Right renal cortex interstitium (tissue), 3 donors: ENCODE measurements at places on chromosomes 12 and 14. TPM values are rescaled to one million over a fixed set of nuclear protein-coding genes. Genes with fewer than 3 reads are reported as not detected.

- no peak for DNase-seq
These were observed 2.3 kb downstream of the CDKN1B start for GRCh38 chr12:12719496-12719895.

Gene CLEC2A
- not detected for polyA plus RNA-seq

DNA sequence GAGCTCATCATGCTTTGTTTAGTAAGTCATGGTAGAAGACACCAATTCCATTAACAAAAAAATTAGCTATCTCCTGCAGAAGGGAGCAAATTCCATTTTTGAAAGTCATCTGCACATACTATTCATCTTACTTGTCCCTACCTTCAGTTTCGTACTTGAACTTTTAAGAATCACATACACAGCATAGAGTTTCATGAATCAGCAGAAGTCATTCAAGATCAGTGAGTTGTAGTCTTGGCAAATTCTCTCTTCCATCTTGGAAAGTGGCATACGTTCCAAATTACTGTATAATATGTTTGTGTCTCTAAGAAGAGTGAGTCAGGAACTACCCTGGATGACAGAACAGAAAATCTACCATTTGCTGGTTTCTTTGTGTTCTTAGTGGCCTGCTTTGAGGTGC lies 14.1 kb downstream of the VRK1 start:
- no peak for DNase-seq

- peak; percentile 17 for DNase-seq
These were observed 333.9 kb upstream of the CCDC196 start for GRCh38 chr14:66152302-66152701.

GRCh38 chr14:60720962-60721325 lies 3.2 kb downstream of the SIX4 start:
- DNase-seq, result no peak

DNA sequence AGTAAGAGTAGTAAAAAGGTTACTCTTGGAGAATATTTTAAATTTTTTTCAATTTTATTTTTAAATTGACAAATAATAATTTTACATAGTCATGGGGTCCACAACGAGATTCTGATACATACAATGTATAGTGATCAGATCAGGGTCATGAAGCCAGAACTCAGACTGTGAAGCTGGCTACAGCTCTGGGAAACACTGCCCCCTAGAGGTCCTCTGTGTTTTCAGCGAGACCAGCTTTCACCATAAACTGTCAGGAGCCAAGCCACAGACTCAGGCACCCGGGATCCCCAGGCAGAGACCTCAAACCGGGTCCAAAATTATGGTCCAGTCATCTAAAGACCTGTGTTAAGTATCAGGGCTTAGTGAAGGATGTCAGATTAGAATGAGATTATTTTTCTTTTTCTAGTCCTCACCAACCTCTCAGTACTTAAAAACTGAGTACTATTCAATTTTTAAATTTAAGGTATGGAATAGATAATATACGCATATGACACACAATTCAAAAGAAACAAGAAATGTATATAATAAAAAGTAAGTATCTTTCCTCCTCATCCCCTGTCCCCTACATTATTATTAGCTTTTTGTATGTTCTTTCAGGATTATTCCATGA lies 397.1 kb downstream of the MDGA2 start:
- DNase-seq, result no peak

GRCh38 chr12:100956311-100956852 lies 161.8 kb downstream of the ANO4 start:
- no peak for DNase-seq

DNA sequence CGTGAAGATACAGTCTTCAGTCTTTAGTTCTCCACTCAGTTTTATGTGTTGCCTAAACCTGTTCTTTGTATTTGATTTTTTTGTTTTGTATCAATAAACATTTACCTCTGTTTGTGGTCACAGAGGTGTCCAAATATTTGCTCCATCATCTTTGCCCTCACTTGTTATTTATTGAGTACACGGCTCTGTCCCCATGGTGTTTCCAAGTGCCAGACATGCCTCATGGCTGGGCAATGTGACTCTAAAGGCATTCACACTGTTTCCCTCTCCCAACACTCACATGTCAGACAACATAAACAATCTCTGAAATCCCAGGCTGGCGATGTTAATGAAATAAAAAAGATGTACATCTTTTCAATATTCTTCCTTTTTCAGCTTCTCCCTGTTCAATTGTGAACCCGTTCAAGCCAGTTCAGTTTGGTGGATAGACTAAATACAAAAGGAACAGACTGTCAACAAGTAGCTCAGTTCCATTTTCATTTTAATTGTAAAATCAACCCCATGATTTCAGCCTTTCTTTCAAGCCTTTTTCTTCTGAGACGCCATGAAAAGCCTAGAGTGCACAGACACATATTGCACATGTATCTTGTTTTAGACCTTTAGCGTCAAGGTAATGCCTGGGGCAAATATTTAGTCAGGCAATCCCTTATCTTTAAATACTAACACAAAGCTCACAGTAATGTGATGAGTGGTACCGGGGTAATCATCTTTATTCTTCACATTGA lies 680.7 kb downstream of the GALC start:
- no peak for DNase-seq

Gene ZNF605
- 25.8 TPM for polyA plus RNA-seq

DNA sequence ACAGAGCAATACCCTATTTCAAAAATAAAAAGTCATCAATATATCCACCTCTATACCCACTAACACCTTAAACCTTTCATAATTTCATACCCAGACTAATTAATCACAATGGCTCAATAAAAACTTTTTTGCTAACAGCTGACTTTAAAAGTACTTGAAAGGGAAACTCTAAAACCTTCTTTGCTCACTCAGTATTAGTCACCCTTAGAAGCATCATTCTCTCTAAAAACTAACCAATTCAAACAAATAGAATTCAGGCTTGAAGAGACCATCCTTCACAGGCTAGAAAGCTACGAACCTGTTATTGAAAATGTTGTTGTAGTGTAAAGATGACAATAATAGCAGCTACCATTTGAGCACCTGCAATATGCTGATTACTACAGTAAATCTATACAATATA lies 37.2 kb downstream of the HECTD1 start:
- no peak for DNase-seq

DNA sequence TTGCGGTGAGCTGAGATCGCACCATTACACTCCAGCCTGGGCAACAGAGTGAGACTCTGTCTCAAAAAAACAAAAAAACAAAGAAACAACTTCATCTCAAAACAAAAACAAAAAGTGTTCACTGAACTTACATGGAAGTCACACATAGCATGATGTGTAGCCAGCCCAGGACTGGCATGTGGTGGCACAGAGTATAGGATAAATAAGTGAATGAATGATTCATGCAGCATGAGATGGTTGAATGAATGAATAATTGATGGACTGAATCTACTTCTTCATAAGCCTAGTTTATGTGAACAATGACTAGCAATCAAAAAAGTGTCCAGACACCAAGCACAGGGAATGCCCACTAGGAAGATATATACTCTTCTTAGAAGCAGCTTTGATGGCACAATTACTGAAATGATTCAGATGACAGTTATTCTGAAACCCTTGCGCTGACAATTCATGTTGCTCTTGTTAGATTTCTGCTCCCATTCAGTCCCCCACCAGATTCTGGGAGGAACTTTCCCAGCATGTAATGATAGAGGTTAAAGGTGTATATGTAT lies 31.6 kb upstream of the SERPINA6 start:
- DNase-seq, result no peak

Gene DHRS2
- polyA plus RNA-seq, result 55.2 TPM

Gene PTHLH
- polyA plus RNA-seq, result 0.83 TPM

DNA sequence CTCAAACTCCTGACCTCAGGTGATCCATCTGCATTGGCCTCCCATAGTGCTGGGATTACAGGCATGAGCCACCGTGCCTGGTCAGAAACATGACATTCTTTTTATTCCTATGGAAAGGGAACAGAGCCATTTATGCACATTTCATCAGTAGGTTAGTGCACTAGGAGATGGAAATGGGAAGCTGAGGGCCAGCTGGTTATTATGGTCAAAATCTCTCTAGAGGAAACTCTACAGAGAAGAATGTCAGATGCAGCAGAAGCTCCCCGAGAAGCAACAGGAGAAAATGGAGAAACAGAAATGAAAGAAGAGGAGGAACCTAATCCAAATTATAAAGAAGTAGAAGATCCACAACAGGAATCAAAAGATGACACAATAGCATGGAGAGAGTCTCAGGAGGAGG lies 2.7 kb downstream of the CFAP251 start:
- no peak for DNase-seq

Gene OTX2
- polyA plus RNA-seq, result not detected

GRCh38 chr14:67195279-67195678 lies 6.0 kb downstream of the GARIN2 start:
- DNase-seq, result no peak

Gene SLC7A7
- polyA plus RNA-seq, result 108 TPM

Gene TESPA1
- polyA plus RNA-seq, result 1.0 TPM

- no peak for DNase-seq
These were observed 52.2 kb upstream of the CRACR2A start for GRCh38 chr12:3805077-3805476.

- no peak for DNase-seq
These were observed 382.3 kb downstream of the KCNH5 start for GRCh38 chr14:62662811-62663455.

GRCh38 chr14:80404413-80404812 lies 193.1 kb upstream of the DIO2 start:
- no peak for DNase-seq

DNA sequence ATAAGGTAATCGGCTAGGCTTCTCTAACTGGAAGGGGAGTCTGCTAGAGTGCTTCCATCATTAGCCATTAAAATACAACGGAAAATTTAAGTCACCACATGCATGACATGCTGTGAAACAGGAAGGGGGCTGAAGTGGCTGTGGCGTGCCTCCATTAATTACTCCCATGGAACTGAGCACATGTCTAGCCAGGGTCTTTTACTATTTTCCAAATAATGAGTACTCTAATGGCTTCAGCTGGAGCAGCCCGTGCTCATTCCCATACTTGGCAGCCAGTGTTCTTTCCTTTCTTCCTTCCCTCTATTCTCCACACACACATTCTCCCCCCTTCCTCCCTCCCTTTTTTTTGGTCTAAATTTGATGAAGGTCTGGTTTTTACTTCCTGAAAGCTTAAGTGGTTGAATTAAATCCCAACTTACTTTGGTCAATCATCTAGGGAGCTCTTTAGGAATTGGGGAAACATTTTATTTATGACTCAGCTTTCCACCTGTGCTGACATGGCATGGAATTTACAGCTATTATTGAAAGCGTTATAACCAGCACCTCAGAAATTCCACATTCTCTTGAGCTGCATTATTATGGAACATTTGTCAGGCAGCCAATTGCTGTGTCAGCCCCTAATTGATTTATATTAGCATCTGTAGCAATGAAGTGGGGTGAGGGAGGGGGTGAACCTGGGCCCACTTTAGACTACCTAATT lies 72.3 kb downstream of the LRIG3 start:
- DNase-seq, result no peak

DNA sequence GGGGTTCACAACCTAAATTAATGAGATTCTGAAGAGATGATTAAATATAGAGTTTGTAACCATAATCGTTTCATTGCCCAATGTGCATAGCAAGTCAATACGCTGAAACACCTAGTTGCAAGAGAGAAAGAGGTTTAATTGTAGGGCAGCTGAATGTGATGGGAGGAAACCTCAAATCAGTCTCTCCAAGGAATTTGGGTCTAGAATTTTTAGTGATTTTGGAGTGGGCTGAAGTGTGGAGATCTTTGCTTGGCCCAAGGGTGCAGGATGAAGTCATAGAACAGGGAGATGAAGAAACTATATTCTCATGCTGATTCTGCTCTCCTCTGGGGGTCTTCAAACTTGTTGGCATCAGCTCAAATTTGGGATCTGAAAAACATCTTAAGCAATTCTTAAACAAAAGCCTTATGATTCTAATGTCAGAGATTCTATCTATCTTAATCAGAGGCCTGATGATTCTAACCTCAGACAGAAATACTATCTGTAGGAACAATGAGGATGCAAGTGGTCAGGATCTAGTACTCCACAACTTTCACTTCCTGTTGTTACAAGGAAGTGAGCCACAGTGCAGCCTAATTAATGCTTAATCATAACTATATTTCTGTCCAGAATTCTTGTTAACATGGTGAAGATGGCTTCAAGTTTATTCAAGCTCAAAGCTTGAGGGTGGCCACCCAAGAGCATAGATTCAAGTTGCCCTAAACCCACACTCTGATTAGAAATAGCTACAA lies 80.2 kb upstream of the FUT8 start:
- DNase-seq, result no peak

DNA sequence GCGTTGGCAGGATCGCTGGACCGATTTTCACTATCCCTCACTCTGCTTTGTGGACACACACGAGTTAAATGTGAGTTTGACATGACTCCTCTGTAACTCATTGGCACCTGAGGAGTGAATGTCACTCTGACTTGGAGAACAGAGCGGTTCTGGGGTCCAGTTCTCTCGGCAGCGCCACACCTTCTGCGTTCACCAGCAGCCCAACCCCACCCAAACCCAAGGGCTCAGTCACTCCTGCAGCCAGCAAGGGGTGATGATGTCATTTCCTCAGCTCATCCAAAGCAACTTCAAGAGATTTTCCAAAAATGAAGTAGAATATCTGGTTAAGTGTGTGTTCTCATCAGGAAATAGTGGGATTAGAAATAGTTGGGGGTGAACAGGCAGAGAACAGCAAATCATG lies 36.3 kb downstream of the ADGRD1 start:
- DNase-seq, result no peak

DNA sequence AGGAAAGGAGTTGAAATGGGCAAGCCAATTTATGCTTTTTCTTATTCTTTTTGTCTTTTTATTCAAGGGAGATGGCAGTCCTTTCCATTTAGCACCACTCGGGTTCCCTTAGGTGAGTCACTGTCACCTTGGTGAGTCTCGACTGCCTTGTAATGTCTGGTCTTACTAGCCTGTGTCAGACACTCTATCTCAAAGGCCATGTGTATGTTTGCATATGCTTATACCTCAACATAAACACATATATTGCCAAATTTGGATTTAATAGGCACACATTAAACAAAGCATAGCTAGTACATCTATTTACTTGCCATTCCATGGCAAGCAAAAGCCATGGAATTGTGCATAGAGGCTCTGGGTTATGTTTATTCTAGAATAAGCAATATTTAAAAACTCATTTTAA lies 624.9 kb upstream of the FOXG1 start:
- DNase-seq, result no peak

DNA sequence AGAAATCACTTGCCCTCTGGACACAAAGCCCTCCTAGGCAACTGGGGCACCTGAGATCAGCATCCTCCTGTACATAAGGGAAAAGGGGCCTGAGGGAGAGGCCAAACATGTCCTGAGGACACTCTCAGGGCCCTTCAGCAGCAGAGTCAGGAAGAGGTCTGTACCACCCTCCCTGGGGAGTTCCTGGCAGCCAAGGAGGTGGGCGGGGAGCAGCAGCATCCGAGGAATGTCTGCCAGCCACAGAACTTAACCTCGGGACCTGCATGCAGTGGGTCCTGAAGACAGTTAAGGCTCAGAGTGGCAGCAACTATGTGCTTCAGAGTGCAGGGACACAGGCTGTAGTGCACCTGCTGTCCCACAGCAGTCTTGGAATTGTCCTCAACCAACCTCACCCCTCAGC lies 62.1 kb downstream of the SPTB start:
- DNase-seq, result no peak
